NCI-H2029 (cell line): ENCODE measurements at places on chromosomes 3 and 15.

- no peak for DNase-seq
Measured at GRCh38 chr3:69770219-69770618, 31.0 kb downstream of the MITF start.

DNA sequence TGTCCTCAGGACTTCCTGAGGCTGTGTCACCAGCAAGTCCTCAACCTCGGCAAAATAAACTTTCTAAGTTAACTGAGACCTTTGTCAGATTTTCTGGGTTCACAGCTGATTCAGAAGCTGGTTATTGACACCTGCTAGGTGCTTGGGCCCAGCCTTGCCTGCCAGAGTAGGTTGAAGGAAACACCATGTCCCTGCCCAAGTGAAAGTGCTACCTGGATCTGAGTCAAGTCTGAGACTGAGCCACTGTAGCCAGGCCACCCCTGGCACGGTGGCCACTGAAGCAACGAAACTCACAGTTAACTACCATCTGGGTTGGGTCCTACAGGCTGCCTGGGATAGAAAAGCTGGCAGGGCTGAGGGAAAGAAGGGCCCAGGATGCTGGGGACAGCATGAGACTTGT is 8.2 kb downstream of the HYAL2 start:
- no peak for DNase-seq

- DNase-seq, result no peak
Measured at GRCh38 chr3:79178471-79179180, 589.2 kb downstream of the ROBO1 start.

- DNase-seq, result no peak
Measured at GRCh38 chr15:69163141-69163669, 2.8 kb downstream of the GLCE start.
